Urinary bladder (tissue), 4 donors: ENCODE measurements at places on chromosomes 11 and 22.

DNA sequence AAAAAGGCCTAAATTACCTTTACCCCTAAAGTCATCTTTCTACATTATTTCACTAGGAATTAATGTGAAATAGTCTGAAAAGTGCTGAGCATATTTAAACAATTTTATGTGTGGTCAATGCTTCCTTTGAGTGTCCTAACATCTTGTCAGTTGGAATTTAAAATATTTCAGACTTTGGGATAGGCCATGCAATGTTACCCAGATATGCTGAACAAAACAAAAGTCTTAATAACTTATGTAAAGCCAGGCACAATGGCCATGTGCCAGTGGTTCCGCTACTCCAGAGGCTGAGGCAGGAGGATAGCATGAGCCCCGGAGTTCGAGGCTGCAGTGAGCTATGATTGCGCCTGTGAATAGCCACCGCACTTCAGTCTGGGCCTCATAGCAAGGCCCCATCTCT is 137.4 kb downstream of the CADM1 start:
- no peak for DNase-seq

DNA sequence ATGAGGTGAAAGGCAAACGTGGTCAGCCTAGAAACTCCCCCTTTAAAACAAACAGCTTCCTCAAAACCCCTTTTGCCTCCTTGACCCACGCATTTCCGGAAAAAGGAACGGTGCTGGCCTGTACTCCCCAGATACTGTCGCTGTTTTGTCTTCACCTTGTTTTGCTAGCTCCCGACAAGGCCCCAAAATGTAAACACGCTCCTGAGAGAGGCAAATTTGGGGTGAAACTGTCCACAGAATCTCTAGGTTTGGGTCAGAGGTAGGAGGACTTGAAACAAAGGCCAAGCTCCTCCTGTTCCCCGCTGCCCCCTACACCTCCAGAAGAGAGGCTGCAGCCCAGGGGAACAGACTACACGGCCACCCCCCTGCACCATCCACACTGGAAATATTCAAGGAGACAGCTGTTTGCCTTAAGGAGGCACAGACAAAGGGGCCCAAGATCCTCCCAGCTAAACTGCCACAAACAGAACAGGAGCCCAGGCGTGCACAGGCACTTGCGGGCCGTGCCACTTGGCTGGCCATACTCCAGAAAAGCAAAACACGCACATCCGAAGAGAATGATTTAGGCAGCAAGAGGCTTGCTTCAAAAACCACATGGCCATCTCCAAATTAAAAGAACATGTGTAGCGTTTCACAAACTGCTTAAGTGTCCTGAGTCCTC is 160.5 kb upstream of the GRK3 start:
- DNase-seq, result no peak

GRCh38 chr22:25694196-25694907 is 47.6 kb upstream of the MYO18B start:
- DNase-seq, result no peak

- DNase-seq, result no peak
Measured at GRCh38 chr22:47443836-47444745, 681.6 kb downstream of the TBC1D22A start.

- DNase-seq, result no peak
Measured at GRCh38 chr11:18490319-18490718, 34.7 kb downstream of the LDHAL6A start.

DNA sequence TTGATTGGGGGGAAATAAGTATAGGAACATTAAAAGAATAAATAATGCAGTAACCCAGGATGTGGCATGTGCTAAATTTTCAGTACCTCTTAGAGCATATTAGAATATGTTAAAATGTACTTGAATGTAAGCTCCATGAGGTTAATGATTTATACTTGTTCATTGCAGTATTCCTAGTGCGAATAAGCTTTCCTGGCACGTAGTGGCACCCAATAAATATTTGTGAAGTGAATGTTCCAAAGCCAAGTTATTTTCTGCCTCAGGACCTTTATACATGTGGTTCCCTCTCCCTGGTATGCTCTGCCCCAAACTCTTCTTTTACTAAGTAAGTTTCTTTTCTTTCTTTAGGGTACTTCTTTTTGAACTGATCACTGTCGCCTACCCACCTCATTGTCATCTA is 118.8 kb downstream of the DBX1 start:
- DNase-seq, result no peak

- DNase-seq, result no peak
Measured at GRCh38 chr11:84290647-84291046, 1004.5 kb upstream of the CCDC90B start.

- DNase-seq, result peak; percentile 68
Measured at GRCh38 chr22:47129902-47130635, 367.6 kb downstream of the TBC1D22A start.

GRCh38 chr22:38462960-38463784 is 4.7 kb upstream of the KDELR3 start:
- DNase-seq, result no peak

DNA sequence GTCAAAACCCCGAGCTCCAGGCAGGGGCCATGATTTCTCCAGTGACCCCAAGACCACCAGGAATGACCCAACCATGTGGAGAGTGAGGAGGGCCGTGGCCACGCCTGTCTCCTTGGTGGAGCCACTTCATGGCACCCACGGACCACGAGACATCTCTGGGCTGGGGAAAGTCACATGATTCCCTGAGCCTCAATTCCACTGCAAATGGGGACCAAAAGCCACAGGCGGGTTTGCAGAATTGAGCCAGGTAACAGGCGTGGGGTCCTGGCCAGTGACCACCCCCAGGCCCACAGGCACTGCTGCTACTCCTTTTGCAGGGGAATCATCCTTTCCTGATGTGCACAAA is 178.9 kb downstream of the CTTN start:
- DNase-seq, result no peak

GRCh38 chr11:124079631-124080326 is 35.5 kb upstream of the VWA5A start:
- no peak for DNase-seq
